Activated gamma-delta T cell (primary cell): ENCODE measurements at places on chromosomes 11 and 22.
A peak's percentile ranks its signal among the peaks of the same experiment; 100 is the strongest.

DNA sequence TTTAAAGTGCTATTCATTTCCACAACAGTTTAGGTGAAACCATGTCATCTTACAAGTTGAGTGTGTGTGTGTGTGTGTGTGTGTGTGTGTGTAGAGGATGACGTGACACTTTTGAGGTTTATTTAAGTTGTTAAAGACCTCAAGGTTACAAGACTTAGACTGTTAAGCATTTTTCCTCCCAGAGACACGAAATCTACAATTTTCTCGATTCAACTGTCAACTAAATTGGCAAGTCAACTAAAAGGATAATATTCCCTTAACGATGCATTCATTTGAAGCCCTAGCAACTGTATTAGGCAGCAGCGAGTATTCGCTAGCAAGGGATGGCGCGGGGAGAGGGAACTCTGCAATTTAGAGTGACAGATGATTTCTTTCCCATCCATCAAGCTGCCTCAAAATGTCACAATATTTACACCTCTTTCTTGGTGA, 17.6 kb upstream of the BDNF start:
- DNase-seq: no peak

DNA sequence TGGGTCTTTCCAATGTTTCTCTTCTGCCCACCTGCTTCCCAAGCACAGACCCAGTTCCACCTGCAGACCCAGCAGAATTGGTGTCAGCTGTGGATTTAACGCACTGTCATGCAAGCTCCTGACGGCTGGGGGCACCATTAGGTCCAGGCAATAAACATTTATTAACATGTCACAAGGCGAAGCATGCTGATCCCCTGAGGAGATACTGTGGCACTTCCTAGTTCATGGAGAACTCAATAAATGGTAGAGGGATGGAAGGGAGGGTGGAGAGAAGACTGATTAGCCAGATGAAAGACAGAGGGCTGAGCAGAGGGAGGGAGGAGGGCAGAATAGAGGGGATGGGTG, 68.3 kb upstream of the TSPAN18 start:
- no peak for DNase-seq

DNA sequence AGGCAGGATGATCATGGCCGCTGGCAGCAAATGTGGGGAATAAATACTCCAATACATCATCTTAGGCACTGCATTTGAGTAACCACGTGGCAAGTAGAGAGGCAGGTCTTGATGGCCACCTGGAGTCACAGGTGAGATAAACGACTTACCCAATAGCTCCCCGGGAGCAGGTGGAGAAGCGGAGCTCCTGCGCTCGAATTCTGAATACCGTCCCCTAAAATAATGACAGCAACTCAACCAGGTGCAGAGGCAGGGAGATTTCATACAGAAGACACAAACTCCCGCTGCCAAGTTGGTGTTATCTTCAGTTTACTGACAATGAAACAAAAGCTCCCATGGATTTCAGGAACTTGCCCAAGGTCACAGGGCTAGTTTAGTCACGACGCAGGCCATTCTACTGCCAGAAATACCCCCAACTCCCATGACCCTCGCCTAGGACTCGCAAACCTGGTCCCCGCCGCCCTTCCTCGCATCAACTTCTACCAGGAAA, 437 bp downstream of the SLC43A3 start:
- no peak for DNase-seq

DNA sequence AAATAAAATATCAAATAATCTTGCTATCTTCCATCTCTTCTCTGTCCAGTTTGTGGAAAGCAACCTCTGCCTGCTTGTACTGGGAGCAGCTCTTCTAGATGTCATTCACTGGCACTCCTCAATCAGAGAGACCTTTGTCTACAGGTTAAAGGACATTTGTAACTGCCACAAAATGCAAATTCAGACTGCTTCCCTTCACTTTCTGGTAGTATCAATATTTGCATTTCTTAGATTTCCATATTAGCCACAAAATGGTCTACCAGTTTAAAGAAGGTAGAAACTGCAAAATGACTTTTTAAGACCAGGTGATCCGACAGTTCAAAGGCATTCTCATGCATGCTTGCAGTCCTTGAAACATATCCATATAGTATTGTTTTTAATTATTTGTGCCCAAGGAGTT, 51.7 kb upstream of the RCN1 start:
- no peak for DNase-seq

- no peak for DNase-seq
Measured at GRCh38 chr22:28500006-28500405, 179.6 kb downstream of the TTC28 start.

DNA sequence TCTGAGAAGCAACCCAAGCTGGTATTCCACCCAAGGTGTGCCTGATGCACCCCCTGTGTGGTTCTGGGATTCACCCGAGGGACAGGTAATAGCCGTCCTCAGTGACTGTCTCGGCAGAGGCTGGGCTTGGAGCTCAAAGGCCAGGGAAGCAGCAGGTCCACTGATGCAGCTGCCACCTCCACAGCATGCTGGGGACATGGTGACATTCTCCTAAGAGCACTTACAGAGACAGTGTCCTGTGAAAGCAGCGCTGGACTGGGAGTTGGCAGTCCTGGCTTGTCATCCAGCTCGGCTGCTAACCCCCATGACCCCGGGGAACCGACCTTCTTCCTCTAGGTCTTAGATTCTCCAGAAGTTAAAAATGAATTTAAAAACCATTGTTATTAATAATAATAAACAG, 72.8 kb downstream of the RPUSD4 start:
- no peak for DNase-seq

DNA sequence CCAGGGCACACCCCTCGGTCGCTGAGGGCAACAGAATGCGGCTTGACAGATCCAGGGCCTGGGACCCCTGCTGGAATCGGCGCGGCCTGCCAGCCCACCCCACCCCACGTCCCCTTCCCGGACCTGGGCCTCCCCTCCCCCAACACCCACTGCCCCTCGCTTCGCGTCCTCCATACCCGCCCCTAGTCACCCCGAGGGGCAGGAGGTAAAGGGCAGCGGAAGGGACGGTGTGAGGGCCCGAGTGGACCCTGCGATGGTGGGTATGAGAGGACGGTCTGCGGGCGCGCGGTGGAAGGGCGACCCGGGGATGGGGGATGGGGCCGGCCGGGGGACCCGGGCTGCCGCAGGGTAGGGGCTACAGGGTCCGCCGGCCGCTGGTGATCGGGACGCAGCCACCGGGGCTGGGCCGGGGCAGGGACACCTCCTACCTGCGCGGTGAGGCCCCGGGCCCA, 311 bp downstream of the APBB1 start:
- no peak for DNase-seq

GRCh38 chr22:44125421-44125820, 55.3 kb upstream of the PARVG start:
- no peak for DNase-seq

DNA sequence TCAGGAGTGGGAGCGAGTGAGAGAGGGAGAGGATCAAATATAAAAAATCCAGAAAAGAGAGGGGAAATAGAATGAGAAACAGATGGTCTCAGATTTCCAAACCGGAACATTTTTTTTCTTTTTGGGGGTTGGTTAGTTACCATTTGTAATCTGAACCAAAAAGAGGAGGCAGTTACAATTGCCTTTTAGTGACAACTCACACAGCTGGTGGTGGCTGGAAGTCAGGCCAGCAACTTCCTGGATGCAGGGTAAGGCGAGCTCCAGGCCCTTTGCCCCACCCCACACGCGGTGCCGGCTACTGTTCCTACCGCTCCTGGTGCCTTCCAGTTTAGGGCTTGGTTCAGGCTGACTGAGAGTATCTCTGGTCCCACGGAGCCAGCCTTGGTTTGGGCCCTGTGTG, 21.0 kb upstream of the UBASH3B start:
- no peak for DNase-seq

DNA sequence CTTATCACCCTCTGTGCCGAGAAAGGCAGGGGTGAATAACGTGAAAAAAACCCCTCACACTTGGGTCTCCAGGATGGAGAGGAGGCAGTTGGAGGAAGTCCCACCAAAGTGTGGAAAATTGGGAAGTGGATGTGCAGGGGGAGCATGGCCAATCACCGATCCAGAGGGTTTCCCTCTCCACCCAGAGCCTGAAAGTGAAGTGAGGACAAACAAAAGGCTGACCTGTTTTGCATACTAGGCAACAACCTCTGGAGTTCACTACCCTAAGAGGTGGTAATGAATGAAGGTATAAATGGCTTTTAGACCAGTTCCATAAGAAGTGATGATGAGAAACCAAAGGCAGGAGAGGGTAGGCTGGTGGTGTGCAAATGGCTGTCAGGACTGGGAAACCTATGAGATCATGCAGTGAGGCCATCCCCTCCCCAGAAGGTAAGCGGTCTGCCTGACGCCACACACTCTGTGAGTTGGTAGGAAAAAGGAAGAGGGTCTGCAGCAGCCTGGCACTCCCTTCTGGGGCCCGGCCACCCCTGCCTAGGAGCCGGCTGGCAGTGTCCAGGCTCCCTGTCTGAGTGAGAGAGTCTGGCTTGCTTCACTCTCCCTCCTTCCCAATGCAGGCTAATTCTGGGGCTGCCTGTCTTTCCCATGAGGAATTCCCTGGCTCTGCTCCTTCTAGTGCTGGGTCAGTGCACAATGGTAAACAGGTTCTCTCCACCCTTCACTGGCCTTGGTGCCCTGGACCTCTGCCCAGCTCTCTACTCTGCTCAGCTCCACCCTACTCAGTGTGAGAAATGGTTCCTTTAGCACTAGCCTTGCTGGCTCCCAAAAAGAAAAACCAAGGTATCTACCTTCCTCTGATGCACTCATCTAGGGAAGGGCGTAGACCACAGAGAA, 15.6 kb downstream of the TBC1D10A start:
- no peak for DNase-seq

DNA sequence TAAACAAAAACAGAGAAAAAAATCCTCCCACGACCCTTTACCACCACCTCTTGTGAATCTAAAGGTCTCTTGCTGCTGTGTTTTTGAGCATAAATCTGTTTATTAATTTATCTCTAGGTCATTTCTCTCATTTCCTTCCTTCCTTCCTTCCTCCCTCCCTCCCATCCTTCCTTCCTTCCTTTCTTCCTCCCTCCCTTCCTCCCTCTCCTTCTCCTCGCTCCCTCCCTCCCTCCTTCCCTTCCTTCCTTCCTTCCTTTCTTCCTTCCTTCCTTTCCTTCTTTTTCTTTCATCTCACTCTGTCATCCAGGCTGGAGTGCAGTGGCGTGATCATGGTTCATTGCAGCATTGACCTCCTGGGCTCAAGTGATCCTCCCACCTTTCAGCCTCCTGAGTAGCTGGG, 13.5 kb upstream of the APOBEC3A start:
- no peak for DNase-seq

GRCh38 chr11:23023319-23023718, 163.0 kb upstream of the CCDC179 start:
- DNase-seq: no peak

DNA sequence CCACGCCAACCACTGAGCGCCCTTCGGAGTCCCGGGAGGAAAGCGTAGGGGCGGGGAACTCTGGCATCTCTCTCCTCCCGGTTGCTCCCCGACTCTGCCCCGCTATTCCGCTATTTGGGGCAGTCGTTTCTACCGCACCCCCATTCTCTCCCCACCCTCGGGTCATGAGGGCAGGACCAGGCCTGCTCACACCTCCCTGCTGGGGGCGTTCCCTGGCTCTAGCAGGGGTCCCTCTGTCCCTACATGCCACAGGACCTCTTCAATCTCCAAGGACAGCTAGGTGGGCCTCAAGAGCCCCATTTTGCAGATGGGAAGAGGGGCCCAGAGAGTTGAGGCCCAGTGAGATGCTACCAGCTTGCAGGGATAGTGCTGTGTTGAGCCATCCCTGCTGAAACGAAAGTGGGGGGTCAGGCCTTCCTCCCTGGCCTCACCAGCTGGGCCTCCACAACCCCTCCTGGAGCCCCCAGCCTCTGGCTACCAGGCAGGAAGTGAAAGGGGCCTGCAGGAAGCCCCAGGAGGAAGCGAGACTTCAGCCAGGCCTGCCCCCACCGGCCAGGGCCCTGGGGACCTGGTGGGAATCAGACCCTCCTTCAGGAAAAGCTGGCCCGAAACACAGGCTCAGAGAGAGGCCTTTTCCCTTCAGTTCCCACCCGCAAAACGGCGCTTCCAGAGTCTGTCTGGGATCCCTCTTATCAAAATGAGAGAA, 5.5 kb upstream of the SHISA8 start:
- no peak for DNase-seq

DNA sequence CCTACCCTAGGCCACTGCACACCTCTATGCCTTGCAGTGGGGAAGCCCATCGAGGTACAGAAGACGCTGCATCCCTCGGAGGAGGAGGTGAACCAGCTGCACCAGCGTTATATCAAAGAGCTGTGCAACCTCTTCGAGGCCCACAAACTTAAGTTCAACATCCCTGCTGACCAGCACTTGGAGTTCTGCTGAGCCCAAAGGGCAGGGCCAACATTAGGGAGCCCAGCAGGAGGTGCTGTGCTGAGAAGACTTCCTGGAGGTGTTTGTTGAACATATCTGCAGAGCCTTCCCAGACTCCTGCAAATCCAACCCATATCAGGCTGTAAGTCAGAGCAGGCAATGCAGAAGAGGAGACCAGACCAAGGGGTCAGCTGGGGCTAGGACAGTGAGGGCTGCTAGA, 13.5 kb downstream of the MOGAT2 start:
- no peak for DNase-seq

GRCh38 chr11:62399878-62400266, 19.0 kb upstream of the SCGB1A1 start:
- no peak for DNase-seq

- no peak for DNase-seq
Measured at GRCh38 chr11:117333917-117334316, 6.3 kb downstream of the CEP164 start.

DNA sequence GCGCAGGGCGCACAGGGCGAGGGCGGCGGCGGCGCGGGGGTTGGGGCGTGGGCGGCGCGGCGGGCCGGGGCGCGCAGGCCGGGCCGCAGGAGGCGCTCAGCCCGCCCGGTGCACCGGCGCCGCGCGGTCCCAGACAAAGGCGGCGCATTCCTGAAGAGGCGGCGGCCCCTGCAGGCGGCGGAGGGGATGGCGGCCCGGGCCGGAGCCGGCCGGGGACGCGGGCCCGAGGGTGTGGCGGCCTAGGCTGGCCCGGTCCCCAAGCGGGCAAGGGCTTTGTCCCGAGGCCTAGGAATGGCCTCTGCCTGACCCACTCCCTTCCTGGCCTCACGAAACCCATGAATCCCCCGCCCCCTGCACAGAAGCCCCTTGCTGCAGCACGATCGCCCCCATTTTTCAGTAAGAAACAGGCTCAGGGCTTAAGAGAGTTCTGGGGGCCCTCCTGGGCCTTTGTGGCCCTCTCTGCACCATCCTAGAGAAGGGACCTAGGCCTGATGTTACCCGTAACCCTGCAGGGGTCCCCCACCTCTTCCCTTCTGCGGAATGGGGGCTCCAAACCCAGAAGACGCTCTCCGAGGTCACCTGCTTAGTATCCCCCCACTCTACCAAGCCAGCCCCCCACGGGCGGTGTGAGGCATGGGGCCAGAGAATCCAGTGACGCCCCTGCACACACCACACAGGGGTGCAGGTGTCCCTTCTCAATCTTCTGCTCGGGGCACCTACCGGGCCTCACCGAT, at the start of gene RTN4R:
Gene RTN4R (minus strand): TSS at position 40 of the 734 bp plus-strand sequence. CDS start 226 bp downstream, outside the sequence.
- DNase-seq: peak; percentile 31

DNA sequence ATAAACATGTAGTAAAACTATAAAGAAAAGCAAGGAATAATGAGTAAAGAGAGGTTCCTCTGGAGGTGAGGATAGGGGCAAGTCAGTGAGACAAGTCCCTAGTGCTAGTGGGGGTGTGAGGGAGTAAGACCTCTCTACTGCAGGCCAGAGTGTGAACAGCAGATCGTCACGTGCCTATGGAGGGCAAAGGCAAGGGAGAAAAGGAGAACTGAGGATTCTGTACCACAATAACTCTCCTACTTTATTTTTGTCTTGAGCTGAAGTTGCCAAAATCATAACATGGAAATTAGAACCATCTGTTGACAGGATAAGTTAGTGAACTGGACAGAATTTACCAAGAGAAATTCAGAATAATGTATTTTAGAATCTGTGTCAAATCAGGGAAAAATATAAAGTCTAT, 77.6 kb downstream of the ENTHD1 start:
- no peak for DNase-seq

GRCh38 chr11:1336836-1337646, 27.6 kb upstream of the TOLLIP start:
- peak; percentile 45 for DNase-seq
